ENCODE measurements at places on chromosomes 13 and 19. TPM values are rescaled to one million over a fixed set of nuclear protein-coding genes. Genes with fewer than 3 reads are reported as not detected.

SULT2A1 gene
- total RNA-seq, result not detected

GPR183 gene
- 19.5 TPM for total RNA-seq

NAPSA gene
- 8.8 TPM for total RNA-seq

MEIOSIN gene
- total RNA-seq, result not detected

CGB3 gene
- total RNA-seq, result not detected

PDX1 gene
- total RNA-seq, result not detected

GRCh38 chr19:4589579-4590410 lies 30.3 kb upstream of the SEMA6B start:
- no peak overlapping the region for H3K27ac ChIP-seq
- H3K4me3 ChIP-seq, result no peak overlapping the region
- H3K4me1 ChIP-seq, result no peaks in the 10 kb centered on the region
- DNase-seq, result peak; percentile 44

- no peaks in the 10 kb centered on the region for H3K36me3 ChIP-seq
- peaks cover 13% of the 10 kb centered on the region for H3K4me1 ChIP-seq
- peak; percentile 92 for DNase-seq
- peaks cover 8% of the 10 kb centered on the region for H3K27me3 ChIP-seq
- no peak overlapping the region for H3K4me3 ChIP-seq
Measured at GRCh38 chr19:54168174-54168917, 4.6 kb downstream of the TMC4 start.

DNA sequence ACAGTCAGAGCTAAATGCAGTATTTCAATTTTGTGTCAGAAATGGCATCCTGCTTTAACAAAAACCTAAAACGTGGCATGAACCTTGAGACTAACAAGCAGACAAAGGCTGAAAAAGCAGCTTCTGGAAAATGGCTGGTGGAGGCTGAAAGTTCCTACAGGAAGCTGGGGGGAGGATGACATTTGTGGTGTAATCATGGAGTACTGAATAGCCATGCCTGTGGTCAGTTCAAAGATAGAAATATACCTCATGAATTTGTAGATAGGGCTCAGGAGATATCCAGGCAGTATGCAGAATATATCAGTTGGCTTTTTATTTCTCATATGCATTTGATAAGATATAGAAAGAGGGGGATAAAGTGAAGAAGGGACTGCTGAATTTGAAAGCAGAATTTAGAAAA lies 181.7 kb downstream of the UQCRFS1 start:
- H3K36me3 ChIP-seq, result no peaks in the 10 kb centered on the region
- DNase-seq, result no peak
- H3K27ac ChIP-seq, result no peak overlapping the region
- H3K4me1 ChIP-seq, result no peaks in the 10 kb centered on the region
- H3K27me3 ChIP-seq, result no peaks in the 10 kb centered on the region

DNA sequence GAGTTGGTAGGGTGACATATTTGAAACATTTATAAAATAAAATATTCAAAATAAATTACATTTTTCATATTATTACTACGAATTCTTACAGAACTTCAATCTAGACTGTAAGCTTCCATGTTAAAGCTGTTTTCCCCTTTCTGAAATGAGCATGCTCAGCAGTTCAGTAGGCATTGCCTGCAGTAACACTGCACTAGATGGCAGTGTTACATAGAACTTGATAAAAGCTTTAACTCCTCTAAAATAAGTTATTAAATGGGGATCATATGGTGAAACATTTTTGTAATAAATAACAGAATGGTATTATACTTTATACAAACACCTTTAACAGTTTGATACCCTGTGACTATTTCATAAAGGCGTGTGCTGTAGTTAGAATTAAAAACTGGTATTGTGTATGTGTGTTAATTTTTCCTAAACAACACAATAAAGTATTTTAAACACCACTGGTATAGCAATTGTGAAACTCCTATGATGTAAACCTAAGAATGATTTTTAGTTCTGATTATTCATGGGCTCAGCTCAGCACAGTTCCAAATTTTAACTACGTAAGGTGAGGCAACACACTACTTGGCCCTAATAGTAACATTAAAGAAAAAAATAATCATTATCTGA lies 11.6 kb upstream of the GPR18 start:
- H3K27ac ChIP-seq, result no peak overlapping the region
- no peak overlapping the region for H3K4me3 ChIP-seq
- H3K36me3 ChIP-seq, result peaks cover 28% of the 10 kb centered on the region

DNA sequence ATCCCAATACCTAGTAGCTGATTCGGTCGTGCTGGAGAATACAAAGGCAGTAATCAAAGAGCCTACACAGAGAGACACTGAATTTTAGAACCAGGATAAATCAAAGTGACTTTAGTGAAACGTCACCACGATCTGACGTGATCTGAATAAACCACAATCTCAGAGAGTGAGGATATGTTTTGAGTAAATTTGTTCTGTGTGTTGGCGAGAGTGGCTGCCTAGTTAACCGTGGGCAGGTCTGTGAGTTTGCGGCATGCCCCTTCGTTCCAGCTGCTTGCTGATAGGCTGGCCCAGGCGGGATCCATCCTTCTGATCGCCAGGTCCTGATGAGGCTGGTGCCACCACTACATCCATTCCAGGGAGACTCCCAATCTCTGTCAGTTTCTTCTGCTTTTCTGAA lies 40.4 kb downstream of the LRCH1 start:
- peak overlapping the region; percentile 18 for H3K4me3 ChIP-seq
- H3K4me1 ChIP-seq, result peaks cover 61% of the 10 kb centered on the region
- no peak overlapping the region for H3K27ac ChIP-seq
- no peaks in the 10 kb centered on the region for H3K27me3 ChIP-seq
- H3K36me3 ChIP-seq, result peaks cover 1% of the 10 kb centered on the region

DNA sequence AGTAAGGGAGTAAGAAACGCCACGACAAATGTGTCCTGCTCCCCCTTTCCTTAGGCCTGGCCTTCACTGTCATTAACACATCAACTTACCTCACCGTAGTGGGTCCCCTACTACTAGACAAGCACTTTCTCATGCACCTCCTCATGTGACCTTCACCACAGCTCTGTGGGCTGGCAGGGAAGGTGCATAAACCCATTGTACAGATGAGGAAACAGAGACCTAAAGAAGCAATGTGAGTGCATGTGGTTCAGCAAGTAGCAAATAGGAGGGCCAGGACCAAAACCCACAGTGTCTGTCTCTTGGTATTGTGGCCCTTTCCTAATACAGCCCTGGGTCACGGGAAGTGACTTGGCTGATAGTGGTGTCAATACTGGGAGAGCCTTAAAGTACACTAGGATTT lies 5.3 kb downstream of the CCDC70 start:
- no peak overlapping the region for H3K4me3 ChIP-seq
- H3K27ac ChIP-seq, result no peak overlapping the region
- no peak for DNase-seq
- no peaks in the 10 kb centered on the region for H3K36me3 ChIP-seq
- peaks cover 12% of the 10 kb centered on the region for H3K4me1 ChIP-seq

- DNase-seq, result peak; percentile 62
- H3K27ac ChIP-seq, result no peak overlapping the region
- peaks cover 33% of the 10 kb centered on the region for H3K27me3 ChIP-seq
- H3K36me3 ChIP-seq, result no peaks in the 10 kb centered on the region
- peaks cover 12% of the 10 kb centered on the region for H3K4me1 ChIP-seq
Measured at GRCh38 chr19:3270902-3271301, 46.4 kb downstream of the CELF5 start.

DNA sequence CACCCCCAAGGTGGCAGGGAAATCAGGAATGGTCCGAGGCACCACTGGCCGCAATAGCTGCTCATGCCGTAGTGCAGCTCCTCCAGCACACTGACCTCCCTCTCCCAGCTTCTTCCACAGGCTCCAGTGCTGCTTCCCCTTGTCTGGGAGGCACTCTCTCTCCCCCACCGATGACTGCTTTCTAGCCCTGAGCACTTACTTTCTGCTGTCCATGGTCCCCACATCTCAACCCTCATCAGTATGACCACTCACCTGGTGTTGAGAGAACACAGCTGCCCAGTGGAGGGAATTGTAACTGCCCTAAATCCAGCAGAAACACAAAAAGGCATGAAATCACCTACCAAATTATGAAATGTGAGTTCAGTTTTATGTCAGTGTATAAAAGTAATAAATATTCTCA lies 28.9 kb upstream of the TPP2 start:
- DNase-seq, result no peak
- no peak overlapping the region for H3K27ac ChIP-seq
- no peaks in the 10 kb centered on the region for H3K36me3 ChIP-seq

DNA sequence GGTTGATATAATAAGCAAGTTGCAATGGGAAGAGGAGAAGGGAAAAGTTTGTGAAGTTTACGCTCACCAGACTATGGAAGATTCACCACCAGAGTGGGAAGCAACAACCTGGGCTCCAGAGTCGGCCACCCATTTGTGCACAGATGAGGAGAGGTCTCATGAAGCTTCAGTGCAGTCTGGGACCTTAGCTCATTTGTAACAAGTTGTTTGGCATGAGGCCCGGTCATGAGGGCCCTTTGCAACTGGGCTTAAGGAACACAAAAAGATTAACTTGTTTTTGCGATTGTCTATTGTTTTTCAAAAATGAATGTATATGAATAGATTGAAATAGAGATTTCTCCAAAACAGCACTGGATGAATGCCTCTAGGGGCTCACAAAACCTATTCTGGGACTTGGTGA lies 94.2 kb downstream of the ZNF737 start:
- no peaks in the 10 kb centered on the region for H3K4me1 ChIP-seq
- H3K36me3 ChIP-seq, result no peaks in the 10 kb centered on the region
- no peak for DNase-seq
- no peak overlapping the region for H3K4me3 ChIP-seq

GRCh38 chr19:33805840-33806433 lies 9.3 kb downstream of the KCTD15 start:
- DNase-seq, result no peak
- no peak overlapping the region for H3K27ac ChIP-seq
- H3K36me3 ChIP-seq, result no peaks in the 10 kb centered on the region
- H3K4me3 ChIP-seq, result no peak overlapping the region
- H3K27me3 ChIP-seq, result no peaks in the 10 kb centered on the region
- H3K4me1 ChIP-seq, result peaks cover 5% of the 10 kb centered on the region

DNA sequence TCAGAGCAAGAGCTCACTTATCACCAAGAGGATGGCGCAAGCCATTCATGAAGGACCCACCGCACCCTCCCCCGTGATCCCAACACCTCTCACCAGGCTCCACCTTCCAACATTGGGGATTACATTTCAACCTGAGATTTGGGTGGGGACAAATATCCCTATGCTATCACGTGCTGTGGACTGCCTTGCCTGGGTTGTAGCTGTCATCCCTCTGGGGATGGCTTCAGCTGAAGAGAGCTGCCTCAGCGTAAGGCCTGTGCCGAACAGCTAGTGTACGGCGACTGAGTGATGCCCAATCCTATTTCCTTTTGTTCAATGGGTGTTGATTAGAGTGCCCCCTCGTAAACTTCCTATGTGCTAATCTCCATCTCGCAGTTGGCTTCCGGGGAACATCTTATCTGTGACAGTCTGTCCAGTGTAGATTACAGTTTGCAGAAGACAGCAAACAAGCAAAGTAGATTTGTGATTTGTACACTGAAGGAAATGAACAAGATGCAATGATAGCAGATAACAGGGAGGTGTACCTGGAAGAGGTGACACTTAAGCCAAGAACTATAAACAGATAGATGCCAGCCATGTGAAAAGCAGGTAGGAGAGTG lies 11.8 kb upstream of the RCBTB1 start:
- no peaks in the 10 kb centered on the region for H3K27me3 ChIP-seq
- no peaks in the 10 kb centered on the region for H3K36me3 ChIP-seq
- H3K4me3 ChIP-seq, result no peak overlapping the region
- no peaks in the 10 kb centered on the region for H3K4me1 ChIP-seq

DNA sequence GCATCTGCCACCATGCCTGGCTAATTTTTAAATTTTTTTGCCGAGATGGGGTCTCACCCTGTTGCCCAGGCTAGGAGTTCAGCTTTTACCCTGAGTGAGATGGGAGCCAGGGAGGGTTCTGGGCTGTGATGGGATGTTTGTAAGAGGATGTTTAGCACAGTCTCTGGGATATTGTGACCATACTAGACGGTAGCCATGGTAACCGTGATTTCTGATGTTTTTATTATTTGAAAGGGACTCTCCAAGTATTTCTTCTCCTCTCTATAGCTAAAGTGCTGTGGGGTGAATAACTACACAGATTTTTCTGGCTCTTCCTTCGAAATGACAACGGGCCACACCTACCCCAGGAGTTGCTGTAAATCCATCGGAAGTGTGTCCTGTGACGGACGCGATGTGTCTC lies 10.4 kb downstream of the TSPAN16 start:
- H3K27ac ChIP-seq, result no peak overlapping the region
- no peak for DNase-seq
- H3K4me1 ChIP-seq, result no peaks in the 10 kb centered on the region

GRCh38 chr19:5676772-5677105 lies 3.6 kb downstream of the MICOS13 start:
- DNase-seq, result no peak
- peaks cover 11% of the 10 kb centered on the region for H3K36me3 ChIP-seq
- H3K4me3 ChIP-seq, result no peak overlapping the region
- peaks cover 18% of the 10 kb centered on the region for H3K4me1 ChIP-seq

- peaks cover 6% of the 10 kb centered on the region for H3K36me3 ChIP-seq
- no peaks in the 10 kb centered on the region for H3K27me3 ChIP-seq
- DNase-seq, result no peak
- no peak overlapping the region for H3K27ac ChIP-seq
Measured at GRCh38 chr13:36310417-36311108, 12.9 kb upstream of the CCDC169 start.

GRCh38 chr13:44350775-44351504 lies 22.7 kb upstream of the SERP2 start:
- no peaks in the 10 kb centered on the region for H3K36me3 ChIP-seq
- H3K4me1 ChIP-seq, result peaks cover 9% of the 10 kb centered on the region
- peaks cover 20% of the 10 kb centered on the region for H3K27me3 ChIP-seq
- no peak overlapping the region for H3K4me3 ChIP-seq

DNA sequence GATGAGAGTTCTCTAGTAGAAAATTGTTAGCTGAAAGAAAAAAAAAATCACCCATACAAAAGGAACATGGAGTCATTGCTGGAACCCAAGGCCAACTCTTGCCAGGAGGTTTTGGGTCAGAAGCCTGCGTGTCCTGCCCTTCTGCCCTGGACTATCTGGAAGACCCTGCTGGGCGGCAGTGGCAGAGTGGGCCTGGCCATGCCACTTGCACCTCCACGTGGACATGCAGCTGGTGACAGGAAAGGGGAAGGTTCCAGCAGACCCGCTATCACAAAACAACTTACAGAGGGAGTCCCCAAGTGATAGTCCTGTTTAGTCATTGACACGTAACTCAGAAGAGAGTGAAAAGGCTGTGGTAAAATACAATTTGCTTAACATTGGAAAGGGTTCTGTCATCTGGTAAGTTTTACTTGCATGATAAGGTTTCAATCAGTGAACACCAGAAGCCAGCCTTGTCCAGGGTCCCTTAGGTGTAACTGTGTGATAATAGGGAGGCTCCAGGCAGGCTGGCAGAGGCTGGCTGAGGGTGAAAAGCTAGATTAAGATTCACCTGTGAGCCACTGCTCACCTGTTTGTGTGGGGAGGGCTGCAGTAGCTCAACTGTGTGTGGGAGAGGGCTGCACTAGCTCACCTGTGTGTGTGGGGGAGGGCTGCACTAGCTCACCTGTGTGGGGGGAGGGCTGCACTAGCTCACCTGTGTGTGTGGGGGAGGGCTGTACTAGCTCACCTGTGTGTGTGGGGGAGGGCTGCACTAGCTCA lies 47.8 kb downstream of the COL4A2 start:
- no peak for DNase-seq
- no peak overlapping the region for H3K27ac ChIP-seq
- no peak overlapping the region for H3K4me3 ChIP-seq
- no peaks in the 10 kb centered on the region for H3K4me1 ChIP-seq
- H3K27me3 ChIP-seq, result peaks cover 2% of the 10 kb centered on the region
- H3K36me3 ChIP-seq, result no peaks in the 10 kb centered on the region

Data from activated CD8-positive, alpha-beta memory T cell treated with anti-CD3 and anti-CD28 coated beads, Interleukin-2, amount 10 ng/mL, durations not matched to agents 7 days and 5 days (primary cell).